ENCODE measurements at places on chromosomes 3 and 15. TPM values are rescaled to one million over a fixed set of nuclear protein-coding genes. Genes with fewer than 3 reads are reported as not detected.

Gene RLBP1
- total RNA-seq = 0.52 TPM

Gene CDHR4
- total RNA-seq = not detected

Gene TIMMDC1
- 33.9 TPM for total RNA-seq

Gene PEX11A
- total RNA-seq = 8.9 TPM

Gene ZKSCAN7
- total RNA-seq = 15.7 TPM

Gene SCAMP5
- total RNA-seq = 1.6 TPM

All from skeletal muscle tissue (tissue), 5 donors.